ENCODE measurements at places on chromosomes 2 and 18.

- no peak for DNase-seq
Observed at GRCh38 chr2:70490381-70490780, 63.2 kb downstream of the TGFA start.

GRCh38 chr2:28583899-28584553, 88.2 kb downstream of the PLB1 start:
- DNase-seq: peak; percentile 94

- no peak for DNase-seq
Observed at GRCh38 chr2:227973241-227973640, 101.8 kb downstream of the DAW1 start.

DNA sequence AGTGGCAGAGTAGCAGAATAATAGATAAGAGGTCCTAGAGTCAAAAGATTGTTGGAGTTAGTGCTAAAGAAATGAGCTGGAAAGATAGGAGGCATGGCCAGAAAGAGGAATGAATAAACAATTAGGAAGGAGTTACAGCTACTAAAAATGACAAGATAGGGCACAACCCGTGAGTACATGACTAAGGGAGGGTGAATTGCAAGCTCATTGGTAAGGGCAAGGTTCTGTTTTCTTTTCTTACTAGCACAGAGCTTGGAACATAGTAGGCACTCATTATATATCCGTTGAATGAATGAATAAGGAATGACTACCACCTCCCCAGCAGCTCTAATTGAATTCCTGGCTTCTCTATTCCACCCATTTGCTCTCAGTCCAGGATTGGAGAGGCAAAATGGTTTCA, 5.7 kb upstream of the MARCO start:
- DNase-seq: no peak

GRCh38 chr2:218501665-218502064, 66.5 kb downstream of the USP37 start:
- peak; percentile 49 for DNase-seq

DNA sequence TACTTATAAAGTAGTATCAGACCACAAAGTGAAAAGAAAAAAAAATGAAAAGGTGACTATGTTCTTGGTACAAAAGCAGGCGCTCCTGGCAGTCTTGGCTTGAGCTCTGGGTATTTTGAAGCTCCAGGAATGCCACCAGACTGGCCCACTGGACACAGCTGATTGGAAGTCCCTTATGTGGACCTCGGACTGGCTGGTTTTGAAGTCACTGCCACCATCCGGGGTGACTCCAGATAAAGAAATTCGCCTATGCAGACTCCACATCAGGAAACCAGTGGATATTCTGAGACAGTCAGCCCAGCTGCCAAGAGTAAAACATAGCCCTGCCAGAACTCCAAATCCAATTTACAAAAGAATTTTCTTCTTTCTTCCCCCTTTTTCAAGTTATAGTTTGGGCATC, 28.0 kb downstream of the ACKR3 start:
- DNase-seq: no peak

- no peak for DNase-seq
Observed at GRCh38 chr2:33205693-33206434, 259.1 kb downstream of the LTBP1 start.

GRCh38 chr2:215994911-215995310, 18.4 kb downstream of the MREG start:
- no peak for DNase-seq

DNA sequence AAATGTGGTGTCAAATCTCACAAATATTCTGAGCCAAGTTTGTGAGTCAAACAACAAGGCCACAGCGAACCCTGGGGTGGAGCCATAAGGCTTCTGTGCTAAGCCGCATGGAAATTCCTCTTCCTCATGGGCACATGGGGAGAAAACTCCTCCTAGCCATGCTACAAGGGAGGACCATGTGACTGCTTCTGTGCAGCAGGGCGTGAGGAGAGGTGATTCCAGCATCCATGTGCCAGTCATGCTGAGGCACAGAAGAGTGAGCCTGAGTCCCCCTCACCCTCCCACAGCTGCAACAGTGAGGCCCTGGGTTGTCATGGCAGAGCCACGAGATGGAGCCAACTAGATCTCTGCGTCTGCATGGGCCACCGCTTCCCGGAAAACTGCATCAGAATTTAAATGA, 488.8 kb upstream of the RAB6C start:
- DNase-seq: no peak

DNA sequence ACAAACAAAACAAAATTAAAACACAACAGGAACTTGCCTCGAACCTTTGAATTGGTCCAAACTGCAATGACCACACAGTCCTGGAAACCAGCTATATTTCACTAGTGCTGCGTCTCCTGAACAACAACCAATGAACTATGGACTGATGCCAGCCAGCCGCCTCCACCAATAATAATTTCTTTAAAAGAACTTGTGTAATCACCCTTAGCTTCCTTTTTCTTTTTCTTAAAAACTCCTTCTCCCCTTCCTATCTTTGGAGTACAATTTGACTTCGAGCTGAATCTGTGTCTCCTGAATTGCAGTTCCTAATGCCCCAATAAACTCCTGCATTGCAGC, 1.6 kb upstream of the CXXC1 start:
- DNase-seq: no peak

GRCh38 chr2:85994897-85995647, 106.3 kb upstream of the ST3GAL5 start:
- no peak for DNase-seq

DNA sequence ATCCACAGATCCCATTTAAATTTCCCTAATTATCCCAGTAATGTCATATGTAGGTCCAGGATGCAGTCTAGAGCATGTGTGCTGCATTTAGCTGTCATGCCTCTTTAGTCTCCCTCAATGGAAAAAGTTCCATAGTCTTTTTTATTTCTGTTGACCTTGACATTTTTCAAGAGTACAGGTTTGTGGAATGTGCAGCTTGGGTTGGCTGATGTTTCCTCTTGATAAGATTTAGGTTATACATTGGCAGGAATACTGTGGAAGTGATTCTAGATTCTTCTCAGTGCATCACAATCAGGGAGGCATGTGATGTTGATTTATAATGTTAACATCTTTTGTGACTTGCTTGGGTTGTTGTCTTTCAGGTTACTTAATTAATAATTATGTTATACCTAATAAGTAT, 42.5 kb downstream of the PPM1B start:
- DNase-seq: no peak

DNA sequence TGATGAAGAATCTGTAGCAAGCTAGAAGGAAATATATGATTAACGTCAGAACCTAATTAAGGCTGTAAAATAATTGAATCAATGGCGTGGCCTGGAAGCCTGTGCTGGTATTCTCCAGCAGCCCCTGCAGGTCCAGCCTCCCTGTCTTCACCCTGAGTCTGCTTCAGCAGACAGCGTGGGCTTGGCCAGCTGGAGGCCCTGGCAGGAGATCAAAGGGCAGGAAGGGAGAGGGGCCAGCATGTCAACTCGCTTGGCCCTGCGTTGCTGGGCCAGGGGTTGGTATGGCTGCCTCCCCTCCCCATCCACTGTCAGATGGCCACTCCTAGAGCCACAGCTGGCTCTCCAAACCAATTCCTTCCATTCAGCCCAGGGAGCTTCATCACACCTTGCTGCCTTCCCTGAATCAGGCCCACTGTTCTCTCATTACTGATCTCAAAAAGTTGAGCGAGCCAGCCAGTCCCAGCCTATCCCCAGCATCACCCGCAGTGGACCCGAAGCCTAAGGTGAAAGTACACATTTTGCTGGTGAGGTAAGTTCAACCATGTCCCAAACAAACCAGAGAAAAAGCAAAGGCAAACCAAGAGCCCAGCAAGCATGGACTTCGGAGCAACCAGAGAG, 228.4 kb upstream of the AGAP1 start:
- no peak for DNase-seq

Data from AG08395 (cell line).